Fibroblast of the conjunctiva (primary cell): ENCODE measurements at places on chromosomes 3 and 15.

DNA sequence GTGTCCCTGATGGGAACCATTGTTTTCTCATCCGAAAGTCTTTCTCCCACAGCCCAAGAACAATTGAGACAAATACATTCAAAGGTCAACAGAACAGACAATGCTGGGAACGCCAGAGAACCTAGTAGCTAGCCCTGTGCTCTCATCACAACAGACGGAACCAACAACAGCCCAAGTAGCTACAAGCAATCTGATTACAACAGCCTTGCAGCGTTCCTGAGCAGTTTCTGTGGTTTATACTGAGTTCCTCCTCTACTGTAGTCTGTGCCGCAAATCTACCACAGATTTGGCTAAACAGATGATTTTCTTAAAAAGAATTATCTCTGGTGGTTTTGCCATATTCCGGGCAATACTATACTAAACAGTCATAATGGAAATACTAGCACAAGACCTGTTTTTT is 435.6 kb downstream of the MECOM start:
- no peak for DNase-seq

GRCh38 chr3:65778968-65779367 is 259.8 kb downstream of the MAGI1 start:
- DNase-seq: no peak

GRCh38 chr15:74294010-74294409 is 57.9 kb downstream of the CCDC33 start:
- no peak for DNase-seq

GRCh38 chr3:31543375-31543774 is 10.7 kb downstream of the STT3B start:
- no peak for DNase-seq

DNA sequence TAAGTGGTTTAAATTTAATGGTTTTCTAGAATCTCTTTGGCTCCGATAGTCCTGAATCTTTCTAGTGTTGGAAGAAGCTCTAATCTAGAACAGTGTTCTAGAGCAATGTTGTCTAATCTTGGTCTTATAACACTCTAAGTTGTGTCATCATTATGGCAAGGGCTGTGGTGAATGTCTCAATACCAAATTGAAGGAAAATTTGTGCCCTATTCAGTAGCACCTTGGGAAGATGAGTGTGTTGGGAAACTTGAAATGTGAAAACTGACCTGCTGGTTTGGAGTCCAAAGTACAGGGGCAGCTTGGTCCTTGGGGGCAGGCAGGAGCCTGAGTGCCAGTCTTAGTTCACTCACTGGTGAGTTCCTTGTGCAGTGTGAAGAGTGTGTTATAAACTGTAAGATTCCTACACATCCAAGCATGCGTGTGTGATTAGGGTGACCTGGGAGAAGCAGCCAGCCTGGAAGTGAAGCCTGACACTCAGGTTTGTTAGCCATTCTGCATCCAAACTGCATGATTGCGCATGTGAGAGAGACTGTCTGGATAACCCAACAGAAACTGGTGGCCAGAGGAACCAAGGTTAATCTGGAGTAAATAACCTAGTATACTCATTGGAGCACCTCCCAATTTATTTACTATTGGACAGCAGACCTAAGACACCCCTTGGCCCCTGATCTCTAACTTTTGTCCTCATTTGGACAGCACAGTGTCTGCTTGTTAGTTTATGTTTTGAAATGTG is 14.6 kb downstream of the ZNF592 start:
- DNase-seq: no peak

GRCh38 chr3:28139967-28140634 is 101.3 kb upstream of the CMC1 start:
- DNase-seq: no peak

DNA sequence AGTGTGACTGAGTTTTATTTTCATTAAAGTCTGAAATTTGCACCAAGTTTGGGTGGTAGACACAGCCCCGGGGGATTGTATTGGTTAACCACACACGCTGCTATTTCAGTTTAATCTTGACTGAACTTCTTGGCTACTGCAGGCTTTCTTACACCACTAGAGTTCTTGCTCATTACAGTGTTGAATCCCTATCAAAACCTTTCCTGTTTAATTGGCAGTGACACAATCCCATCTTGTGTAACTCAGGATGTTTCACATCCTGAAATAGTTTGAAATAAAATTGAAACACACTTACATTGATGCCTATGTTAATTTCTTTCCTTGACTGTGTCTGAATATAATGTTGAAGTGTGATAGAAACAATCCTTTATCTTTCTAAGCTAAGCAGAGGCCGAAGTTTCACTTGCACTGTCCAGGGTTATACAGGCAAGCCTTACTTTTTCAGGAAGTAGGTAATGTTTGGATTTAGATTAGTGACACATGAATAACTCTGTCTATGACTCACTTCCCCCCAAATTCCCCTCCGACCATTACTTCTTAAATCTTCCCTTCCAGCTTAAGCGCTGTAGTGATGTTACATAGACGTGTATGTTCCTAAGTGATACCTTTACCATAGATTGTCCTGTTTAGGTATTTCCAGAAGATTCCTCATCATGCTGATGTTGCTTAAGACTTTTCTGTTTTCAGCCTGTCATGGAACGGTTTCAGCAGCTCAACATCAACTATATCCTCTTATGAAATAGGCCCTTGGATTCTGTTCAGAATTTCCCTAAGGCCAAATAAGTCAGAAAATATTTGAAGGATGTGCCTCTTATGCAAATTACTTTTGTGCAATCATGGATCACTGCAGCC is 16.8 kb downstream of the ATG7 start:
- DNase-seq: peak; percentile 90

- DNase-seq: no peak
These were observed 6.8 kb downstream of the ABHD2 start for GRCh38 chr15:89095073-89095472.

- DNase-seq: no peak
These were observed 117.9 kb upstream of the SMAD3 start for GRCh38 chr15:66947471-66947870.

- no peak for DNase-seq
These were observed 29.6 kb downstream of the FAN1 start for GRCh38 chr15:30933293-30933692.

DNA sequence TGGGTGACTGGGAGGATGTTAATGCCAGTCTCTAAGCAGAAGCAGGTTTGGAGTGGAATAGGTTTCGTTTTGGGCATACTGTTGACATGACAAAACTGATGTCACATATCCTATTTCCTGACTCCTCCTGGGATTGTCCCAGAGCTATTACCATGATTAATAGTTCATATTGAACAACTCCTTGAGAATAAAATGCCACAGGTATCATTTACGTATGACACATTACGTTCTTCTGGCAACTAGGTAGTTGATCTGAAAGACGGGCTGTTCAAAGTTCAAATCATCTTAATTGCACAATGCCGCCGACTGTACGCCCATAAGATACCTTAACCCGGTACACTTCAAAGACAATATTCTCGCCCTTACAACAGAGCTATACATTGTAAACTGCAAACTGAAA is 1.4 kb upstream of the RAB5A start:
- DNase-seq: no peak

- DNase-seq: no peak
These were observed 146.5 kb downstream of the TNIK start for GRCh38 chr3:171313702-171314101.

- DNase-seq: no peak
These were observed 215.9 kb upstream of the LRRC3B start for GRCh38 chr3:26406636-26407035.
